T-helper 2 cell (primary cell): ENCODE measurements at places on chromosomes 1 and 21.
A peak's percentile ranks its signal among the peaks of the same experiment; 100 is the strongest.

DNA sequence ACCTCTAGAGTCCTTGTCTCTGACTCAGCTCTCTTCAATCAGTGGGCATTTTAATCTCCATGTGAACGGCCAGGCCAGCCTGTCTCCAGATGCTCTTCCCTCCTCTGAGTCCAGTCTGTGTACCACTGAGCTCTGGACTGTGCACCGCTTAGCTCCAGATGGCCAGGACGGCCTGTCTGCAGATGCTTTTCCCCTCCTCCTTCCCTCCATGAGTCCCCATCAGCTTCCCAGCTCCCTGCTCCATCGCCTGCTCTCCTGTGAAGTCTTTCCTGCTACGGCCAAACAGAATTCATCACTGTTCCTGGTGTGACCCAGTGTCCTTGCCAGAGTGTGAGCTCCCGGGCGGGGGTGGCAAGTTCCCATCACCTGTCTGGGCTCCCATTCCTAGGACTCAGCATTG is 42.0 kb downstream of the STUM start:
- no peak for DNase-seq

DNA sequence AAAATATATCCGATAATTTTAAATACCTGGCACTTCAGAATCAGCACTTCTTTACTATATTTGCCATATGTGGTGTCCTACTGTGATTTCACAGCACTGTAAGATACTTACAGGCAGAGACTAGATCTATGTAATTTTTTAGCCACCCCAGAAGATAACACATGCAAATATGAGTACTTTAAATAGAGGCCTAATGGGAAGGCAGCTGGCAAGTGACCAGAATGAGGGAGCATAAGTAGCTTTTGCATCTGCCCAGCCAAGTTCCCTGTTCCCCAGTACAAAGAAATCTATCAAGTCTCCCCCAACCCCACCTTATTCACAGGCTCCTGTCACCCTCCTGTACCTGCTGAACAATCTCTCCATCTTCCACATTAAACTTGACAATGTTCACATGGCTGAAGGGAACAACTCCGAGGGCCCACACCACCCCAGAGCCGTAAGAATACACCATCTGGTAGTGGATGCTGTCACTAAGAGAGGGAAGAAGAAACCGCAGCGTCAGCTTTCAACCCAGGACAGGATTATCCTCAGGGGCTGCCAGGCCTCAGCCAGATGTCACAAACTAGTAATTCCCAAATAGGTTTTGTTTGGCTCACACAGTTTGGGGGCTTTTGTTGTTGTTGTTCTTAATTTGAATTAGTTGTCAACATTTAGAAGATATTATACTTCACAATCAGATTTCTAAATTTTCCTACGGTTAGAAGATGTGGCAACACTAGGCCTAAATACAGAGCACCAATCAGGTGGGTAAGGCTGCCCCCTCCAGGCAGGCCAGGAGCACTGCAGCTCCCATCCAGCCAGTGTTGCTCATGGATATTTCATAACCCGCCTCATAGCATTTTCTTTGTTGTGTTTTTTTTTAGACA is 10.4 kb downstream of the EMC1 start:
- peak; percentile 69 for DNase-seq

DNA sequence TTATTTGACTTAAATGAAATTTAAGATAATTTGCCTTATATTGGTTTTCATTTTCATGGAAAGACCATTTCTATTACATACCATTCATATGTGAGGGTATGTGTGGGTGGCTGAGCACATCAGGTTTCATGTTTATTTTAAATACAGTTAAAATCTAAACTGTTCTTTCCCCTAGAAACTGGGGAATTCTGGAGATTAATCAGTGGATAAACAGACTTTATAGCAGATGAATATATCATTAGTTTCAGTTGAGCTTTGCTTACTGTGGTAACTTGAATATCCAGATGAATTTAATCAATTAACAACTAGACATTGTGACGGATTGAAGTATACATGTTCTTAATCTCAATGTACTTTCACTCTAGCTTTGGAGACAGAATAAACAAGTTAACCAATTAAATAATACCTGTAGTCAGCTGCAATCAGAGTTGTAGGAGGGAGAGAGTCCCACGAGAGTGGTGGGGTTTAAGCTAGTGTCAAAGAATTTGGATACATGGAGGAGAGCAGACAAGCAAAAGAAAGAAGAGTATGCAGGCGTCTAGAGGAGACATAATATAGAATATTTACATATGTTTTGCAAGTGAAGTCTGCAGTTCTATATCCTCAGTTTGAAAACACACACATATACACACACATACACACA is 97.6 kb downstream of the PDE4B start:
- no peak for DNase-seq

- DNase-seq = no peak
These were observed 6.9 kb downstream of the CTPS1 start for GRCh38 chr1:40986328-40986783.

DNA sequence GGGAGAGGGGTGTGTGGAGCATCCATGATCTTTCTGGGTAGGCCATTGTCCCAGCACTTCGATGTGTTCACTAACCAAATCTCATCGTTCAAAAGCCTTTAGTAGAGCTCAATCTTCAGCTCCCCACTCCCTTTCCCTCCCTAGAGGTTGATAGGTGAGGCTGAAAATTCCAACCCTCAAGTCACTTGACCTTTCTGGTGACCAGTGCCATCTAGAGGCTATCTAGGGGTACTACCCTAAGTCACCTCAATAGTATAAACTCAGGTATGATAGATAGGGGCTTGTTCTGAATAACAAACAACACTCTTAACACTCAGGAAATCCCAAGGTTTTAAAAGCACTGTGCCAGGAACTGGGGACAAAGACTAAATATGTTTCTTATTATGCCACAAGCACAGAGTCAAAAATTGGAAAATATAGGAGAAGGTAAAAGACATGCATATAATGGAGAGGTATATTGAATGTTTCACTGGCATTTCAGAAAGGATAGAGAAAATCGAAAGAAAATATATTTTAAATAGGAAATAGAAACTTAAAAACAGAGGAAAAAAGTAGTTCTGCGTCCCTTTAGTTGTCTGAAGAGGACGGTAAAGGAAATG is 42.9 kb upstream of the CD53 start:
- DNase-seq = peak; percentile 71

- no peak for DNase-seq
These were observed 68.7 kb downstream of the PDE9A start for GRCh38 chr21:42722153-42722552.

- DNase-seq = no peak
These were observed 24.5 kb downstream of the PLEKHM2 start for GRCh38 chr1:15708486-15709137.

DNA sequence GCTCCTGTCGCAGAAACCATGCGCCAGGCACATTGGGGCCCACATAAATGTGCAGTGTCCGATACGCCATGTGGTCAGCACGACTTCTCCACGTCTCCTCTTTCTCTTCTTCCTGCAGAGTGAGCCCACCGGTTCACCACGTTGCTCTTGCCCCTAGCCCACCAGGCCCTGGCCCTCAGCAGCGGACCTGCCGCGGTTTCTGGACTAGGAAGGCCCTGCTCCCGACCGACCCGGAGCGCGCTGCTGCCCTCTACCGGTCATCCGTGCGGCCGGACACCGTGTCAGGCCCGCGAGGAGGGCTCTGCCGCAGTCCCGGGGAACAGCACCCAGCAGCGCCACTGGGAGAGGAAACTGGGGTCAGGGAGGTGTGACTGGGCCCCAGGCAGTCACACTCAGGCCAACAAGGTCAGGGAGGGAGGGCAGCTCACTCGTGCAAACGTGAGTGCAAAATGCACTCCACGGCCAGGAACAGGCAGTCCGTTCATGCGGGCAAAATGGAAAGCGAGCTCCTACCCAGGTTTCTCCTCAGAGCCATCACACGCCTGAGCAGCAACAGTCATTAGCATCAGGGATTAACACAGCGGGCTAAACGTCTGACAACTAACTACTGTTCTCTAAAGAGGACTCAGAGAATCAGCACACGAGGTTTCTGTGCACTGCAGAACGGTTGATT is 13.7 kb downstream of the TLR5 start:
- peak; percentile 54 for DNase-seq

- DNase-seq = no peak
These were observed 66.4 kb upstream of the NEK2 start for GRCh38 chr1:211741788-211742187.

GRCh38 chr1:182847105-182847504 is 8.0 kb downstream of the DHX9 start:
- DNase-seq = no peak

- DNase-seq = no peak
These were observed 16.2 kb upstream of the LIN9 start for GRCh38 chr1:226325178-226325577.
